T-cell (primary cell): ENCODE measurements at places on chromosomes 6 and 20. TPM values are rescaled to one million over a fixed set of nuclear protein-coding genes. Genes with fewer than 3 reads are reported as not detected.

ECT2L gene
- 0.06 TPM for total RNA-seq

HLA-DPA1 gene
- total RNA-seq = 29.6 TPM

CFAP61 gene
- total RNA-seq = not detected

SLC16A10 gene
- total RNA-seq = 13.0 TPM

DNA sequence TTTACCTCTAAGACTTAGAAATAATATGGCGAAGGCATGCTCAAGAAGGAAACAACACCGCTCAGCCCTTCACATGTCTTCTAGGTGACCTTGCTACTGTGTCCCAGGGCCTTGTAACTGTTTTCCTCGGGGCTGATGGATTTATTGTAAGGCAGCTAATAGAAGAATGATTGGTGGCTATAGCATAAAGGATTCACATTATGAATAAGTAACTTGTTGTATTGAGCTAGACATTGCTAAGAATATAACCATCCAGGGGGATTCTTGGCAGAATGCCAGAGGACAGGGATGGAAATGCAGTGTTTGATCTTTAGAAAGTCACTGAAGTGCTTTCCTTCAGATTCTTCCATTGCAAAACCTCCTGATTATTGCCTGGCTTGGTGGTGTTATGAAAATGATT, 54.9 kb downstream of the PLEKHG1 start:
- no peaks in the 10 kb centered on the region for H3K36me3 ChIP-seq
- H3K27me3 ChIP-seq = no peaks in the 10 kb centered on the region
- no peak overlapping the region for H3K4me3 ChIP-seq
- no peak for DNase-seq

DNA sequence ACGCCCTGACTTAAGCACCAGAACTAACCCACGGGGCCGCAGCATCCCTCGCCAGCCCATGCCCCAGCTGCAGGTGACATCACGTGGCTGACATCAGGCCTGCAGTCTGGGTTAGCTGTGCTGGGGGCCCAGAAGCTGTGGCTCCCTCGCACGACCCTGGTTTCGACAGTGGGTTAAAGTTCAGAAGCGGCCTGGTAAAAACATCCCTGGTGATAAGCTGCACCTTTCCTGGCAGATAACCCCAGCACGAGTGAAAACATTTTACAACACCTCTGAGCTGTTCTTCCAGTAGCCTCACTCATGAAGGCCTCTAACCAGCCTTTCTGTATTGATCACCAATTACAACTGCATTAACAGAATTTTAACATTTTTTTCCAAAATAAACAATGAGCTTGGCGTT, 136.4 kb upstream of the RREB1 start:
- H3K4me3 ChIP-seq = no peak overlapping the region
- no peak for DNase-seq
- peaks cover 8% of the 10 kb centered on the region for H3K27me3 ChIP-seq
- H3K36me3 ChIP-seq = no peaks in the 10 kb centered on the region

DNA sequence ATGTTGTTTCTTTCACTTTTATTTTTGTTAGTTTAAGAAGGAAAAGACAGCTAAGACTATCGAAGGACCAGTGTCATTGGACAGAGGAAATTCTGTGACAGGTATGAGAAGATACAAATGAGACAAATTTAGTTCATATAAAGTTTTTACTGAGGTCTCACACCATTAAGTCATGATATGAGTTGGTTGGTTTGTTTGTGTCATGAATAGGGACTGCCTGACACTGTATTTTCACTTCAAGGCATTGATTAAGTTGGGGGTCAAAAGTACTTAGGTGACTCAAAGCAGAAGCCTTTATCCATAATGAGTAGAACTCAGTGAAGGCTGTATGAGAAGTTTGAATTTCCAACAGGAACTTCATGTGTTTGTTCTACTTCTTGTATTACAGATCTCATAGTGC, 21.3 kb upstream of the HIVEP2 start:
- H3K27ac ChIP-seq = no peak overlapping the region
- H3K4me3 ChIP-seq = no peak overlapping the region
- H3K27me3 ChIP-seq = no peaks in the 10 kb centered on the region
- H3K4me1 ChIP-seq = no peaks in the 10 kb centered on the region
- no peaks in the 10 kb centered on the region for H3K36me3 ChIP-seq
- no peak for DNase-seq

DNA sequence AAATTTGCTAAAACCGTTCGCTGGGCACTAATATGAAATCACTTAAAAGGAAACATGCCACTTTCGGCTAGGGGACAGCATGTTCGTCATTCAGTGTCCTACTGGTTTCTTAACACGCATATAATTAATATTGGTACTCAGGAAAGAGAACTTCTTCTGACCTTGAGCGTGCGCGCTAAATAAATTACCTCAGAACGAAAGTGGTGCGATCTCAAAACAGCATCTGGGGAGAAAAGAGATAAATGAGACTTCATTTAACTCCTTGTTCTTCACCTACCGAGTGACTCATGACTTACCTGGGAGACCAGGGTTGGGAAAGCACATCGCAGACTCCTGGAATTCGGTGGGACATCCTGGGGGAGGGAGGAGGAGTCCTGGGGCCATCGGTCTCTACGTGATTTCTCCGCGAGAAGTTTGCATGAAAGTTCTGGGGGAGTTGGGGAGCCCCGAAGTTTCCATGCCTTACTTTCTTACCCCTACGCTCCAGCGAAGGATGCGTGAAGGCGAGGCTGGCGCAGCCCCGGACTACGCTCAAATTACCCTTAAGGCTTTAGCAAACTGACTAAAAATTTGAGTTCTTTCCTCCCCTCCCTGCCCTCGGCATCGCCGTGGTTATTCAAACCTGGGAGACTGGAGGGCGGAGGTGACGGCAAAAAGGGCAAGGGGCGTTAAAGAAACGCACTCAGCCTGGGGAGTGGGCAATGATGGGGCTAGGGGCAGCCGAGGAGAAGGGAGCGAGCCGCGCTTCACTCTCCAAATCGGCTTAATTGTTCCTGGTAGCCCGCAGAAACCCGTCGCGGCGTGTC, 1.1 kb upstream of the BEND6 start:
- peaks cover 3% of the 10 kb centered on the region for H3K4me1 ChIP-seq
- H3K4me3 ChIP-seq = no peak overlapping the region
- no peak for DNase-seq
- no peak overlapping the region for H3K27ac ChIP-seq
- no peaks in the 10 kb centered on the region for H3K36me3 ChIP-seq

DNA sequence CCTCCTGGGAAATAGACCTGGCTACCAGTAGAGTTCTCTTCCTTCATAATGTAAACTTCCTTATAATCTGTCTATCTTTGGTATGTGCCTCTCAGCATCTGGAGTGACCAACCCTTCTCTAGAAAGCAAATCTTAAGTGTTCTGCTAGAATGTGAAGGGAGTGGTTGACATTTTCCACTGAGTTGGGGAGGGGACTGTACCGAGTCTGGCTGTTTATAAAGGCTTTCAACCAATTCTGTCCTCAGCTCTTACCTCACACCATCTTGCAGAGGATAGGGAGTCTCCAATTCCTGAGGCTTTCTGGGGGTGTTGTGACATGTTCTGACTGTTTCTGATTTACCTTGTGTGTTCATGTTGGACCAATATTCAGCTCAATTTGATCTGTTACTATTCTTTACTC, 39.6 kb downstream of the FAM217A start:
- no peak overlapping the region for H3K27ac ChIP-seq
- peaks cover 74% of the 10 kb centered on the region for H3K36me3 ChIP-seq
- H3K4me1 ChIP-seq = peaks cover 15% of the 10 kb centered on the region
- H3K27me3 ChIP-seq = no peaks in the 10 kb centered on the region

DNA sequence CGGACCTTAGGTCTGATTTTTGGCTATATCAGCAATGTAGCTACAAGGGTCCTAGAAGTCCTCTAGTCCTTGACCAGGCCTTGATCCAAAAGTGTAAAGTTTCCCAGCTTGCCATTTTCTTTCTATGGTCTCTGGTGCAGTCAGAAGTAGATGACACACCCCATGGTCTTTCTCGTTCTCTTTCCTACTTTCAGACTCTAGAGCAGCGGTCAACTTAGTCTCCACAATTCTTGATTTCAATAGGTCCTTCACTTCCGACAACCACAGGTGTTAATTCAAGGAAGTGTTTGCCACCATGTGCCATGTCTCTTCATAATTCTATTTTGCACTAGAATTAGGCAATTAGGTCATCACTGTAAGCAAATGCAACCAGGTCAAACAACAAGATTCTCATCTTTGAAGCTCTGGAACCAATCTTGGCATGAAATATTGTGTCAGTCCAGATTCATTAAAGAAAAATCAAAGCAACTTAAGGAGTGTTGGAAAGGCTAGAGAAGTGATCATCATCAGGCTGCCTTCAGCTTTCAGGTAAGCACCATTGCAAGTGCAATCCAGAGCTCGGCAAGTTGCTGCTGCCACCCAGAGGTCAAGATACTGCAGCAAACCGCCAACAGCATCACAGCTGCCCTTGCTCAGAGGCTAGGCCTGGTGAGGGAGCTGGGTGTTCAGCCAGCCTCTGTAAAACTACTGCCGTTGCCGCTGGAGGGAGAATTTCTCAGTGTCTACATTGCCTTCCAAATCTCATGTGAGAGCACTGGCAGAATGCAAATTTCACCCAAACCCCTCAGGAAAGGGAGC, 5.6 kb upstream of the SYNE1 start:
- H3K27me3 ChIP-seq = peaks cover 12% of the 10 kb centered on the region
- H3K27ac ChIP-seq = no peak overlapping the region
- no peak overlapping the region for H3K4me3 ChIP-seq
- no peaks in the 10 kb centered on the region for H3K4me1 ChIP-seq
- peak; percentile 40 for DNase-seq

GRCh38 chr6:150418827-150419594, 50.2 kb downstream of the IYD start:
- no peaks in the 10 kb centered on the region for H3K36me3 ChIP-seq
- DNase-seq = peak; percentile 19
- peaks cover 6% of the 10 kb centered on the region for H3K4me1 ChIP-seq
- H3K27ac ChIP-seq = no peak overlapping the region
